Activated CD8-positive, alpha-beta T cell treated with anti-CD3 and anti-CD28 coated beads for 36 hours (primary cell): ENCODE measurements at places on chromosomes 1 and 21. TPM values are rescaled to one million over a fixed set of nuclear protein-coding genes. Genes with fewer than 3 reads are reported as not detected.

DNA sequence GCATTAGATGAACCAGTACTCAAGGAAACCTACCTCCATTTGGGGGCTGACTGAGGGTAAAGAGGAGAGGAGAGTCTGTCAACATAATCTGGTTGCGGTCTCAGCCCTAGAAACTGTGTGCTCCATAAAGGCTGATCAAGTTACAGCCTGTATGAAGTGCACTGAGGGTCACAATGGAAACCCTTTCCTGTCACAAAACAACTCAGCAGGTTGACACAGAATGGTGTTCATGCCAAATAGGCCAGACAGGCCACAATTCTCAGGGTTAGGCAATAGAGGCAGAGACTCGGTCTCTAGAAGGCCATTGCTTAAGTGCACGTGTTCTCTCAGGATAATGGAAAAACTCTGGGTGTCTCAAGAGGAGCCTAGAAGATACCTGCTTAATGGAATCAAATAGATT lies 4.1 kb upstream of the ANKRD35 start:
- no peaks in the 10 kb centered on the region for H3K36me3 ChIP-seq
- H3K4me1 ChIP-seq, result peaks cover 14% of the 10 kb centered on the region
- H3K27ac ChIP-seq, result no peak overlapping the region
- peaks cover 8% of the 10 kb centered on the region for H3K27me3 ChIP-seq

- H3K36me3 ChIP-seq, result no peaks in the 10 kb centered on the region
- no peak overlapping the region for H3K4me3 ChIP-seq
- no peak for DNase-seq
- peaks cover 56% of the 10 kb centered on the region for H3K27me3 ChIP-seq
Measured at GRCh38 chr1:228006034-228006785, 588 bp upstream of the WNT3A start.

- no peaks in the 10 kb centered on the region for H3K36me3 ChIP-seq
- H3K4me3 ChIP-seq, result no peak overlapping the region
- H3K27me3 ChIP-seq, result no peaks in the 10 kb centered on the region
- H3K4me1 ChIP-seq, result no peaks in the 10 kb centered on the region
- DNase-seq, result no peak
Measured at GRCh38 chr1:109338091-109338490, 31.3 kb upstream of the MYBPHL start.

DNA sequence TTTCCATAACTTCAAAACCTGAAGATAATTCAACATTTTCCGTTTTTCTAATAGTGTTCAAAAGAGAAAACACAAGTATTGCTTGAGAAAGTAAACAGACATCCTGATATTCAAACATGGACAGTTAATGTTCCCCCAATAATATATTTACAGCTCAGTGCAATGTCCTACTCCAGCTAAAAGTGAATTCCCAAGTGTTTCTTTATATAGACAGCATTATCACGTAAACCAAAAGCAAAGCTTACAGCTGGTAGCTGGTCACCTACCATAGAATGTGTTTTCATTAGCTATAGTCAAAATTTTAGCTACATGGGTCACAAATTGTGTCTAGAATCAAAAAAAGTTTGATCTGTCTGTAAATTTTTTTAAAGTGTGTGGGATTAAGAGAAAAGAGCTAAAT lies 34.9 kb downstream of the WLS start:
- DNase-seq, result no peak
- no peak overlapping the region for H3K4me3 ChIP-seq
- peaks cover 1% of the 10 kb centered on the region for H3K27me3 ChIP-seq
- no peaks in the 10 kb centered on the region for H3K4me1 ChIP-seq

GRCh38 chr1:229669333-229669732 lies 43.3 kb downstream of the URB2 start:
- peaks cover 26% of the 10 kb centered on the region for H3K36me3 ChIP-seq
- peaks cover 15% of the 10 kb centered on the region for H3K4me1 ChIP-seq
- H3K27me3 ChIP-seq, result no peaks in the 10 kb centered on the region
- DNase-seq, result no peak
- no peak overlapping the region for H3K27ac ChIP-seq

DNA sequence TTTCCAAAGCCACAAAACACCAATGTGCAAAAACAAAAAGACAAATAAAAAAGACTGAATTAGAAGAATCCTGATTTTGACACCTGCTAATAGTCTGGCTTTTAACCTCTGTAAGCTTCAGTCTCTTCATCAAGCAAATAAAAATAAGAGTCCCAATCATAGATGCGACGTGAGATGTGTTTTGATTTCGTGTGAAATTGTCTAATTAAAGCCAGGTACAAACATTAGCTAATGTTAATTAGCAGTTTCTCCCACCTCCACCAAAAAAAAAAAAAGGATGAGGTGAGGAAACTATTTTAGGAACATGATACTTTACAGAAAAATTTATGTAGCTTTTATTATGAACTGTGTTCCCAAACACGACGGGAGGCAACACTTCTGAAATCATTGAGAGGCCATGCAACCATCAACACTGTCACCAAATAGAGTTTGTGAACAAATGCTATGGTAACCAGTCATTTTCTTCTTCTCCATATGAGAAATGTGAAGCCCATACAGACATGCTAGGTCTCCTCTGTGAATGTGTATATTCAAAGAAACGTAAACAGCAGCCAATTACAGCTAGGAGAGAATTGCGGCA lies 6.7 kb upstream of the EVI5 start:
- DNase-seq, result no peak
- peaks cover 2% of the 10 kb centered on the region for H3K4me1 ChIP-seq
- no peak overlapping the region for H3K4me3 ChIP-seq
- peaks cover 42% of the 10 kb centered on the region for H3K27me3 ChIP-seq
- H3K36me3 ChIP-seq, result no peaks in the 10 kb centered on the region

DNA sequence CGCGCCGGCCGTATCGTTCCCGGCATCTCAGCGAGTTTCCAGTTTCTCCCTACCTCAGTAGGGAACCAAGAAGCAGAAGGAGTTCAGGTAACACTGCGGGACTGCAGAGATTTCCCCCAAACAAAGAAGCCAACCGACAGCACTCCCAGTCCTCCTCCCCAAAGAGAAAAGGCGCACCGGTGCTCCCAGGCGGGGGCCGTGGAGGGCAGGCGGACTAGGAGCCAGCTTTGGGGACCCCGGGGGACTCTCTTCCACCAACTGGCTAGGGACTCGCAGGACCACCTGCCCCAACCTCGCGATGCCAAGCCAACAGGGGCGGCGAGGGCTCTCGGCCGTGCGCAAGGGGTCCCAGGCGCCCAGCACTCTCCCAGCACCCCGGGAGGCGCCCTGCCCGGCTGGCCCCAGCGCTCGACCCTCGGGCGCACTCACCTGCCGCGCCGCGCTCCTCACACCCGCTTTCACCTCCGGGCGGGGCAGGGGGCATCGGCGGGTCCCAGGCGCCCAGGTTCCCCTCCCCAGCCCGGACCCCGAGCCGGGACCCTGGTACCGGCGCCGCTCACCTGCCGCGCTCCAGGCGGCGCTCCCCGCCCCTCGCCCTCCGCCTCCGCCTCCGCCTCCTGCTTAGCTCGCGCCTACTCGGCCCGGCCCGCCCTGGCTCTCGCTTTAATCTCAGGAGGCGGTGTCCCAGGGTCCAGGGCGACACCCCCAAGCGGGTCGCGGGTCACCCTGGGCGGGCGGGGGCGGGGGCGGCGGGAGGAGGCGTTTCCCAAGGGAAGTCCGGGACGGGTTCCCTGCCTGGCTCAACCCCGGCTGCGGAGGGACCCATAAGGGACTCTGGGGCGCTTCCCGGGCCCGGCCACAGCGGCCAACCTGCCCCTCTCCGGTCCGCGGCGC lies at the start of gene TMPRSS2:
Gene TMPRSS2 (minus strand): TSS at position 638 of the 894 bp plus-strand sequence. CDS start 10,025 bp downstream, outside the sequence.
- H3K4me1 ChIP-seq, result no peaks in the 10 kb centered on the region
- H3K36me3 ChIP-seq, result no peaks in the 10 kb centered on the region
- H3K4me3 ChIP-seq, result no peak within 1 kb of the TSS

DNA sequence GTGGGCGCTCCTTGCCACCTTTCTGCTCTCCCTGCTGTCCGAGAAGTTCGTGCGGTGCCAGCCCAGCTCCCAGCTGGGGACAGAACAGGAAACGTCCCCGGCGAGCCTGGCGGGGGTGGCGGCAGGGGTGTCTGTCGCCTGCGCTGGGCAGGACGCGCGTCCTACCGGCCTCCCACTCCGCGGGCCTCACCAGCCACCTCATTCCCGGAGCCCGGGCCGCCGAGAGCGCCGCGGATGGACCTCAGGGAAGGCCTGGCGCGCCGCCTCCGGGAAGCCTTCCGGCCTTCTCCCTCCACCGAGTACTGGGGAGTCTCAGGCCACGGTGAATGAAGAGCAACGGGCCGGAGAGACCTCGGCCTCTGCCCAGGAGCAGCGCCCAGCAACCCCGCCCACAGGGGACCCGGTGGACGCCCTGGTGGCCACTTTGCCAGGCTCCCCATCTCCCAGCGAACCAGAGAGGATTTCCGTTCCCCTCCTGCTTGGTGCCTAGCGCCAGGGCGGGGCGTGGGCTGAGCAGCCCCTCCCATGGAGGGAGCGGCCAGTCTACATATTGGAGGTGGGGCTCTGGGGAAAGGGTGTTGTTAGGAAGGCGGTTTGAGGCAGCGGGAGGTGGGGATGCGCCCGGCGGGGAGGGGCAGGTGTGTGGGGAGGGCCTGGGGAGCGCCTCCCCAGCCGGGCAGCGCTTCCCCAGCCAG lies 9.5 kb upstream of the TNFRSF14 start:
- no peaks in the 10 kb centered on the region for H3K36me3 ChIP-seq
- DNase-seq, result peak; percentile 92
- H3K27ac ChIP-seq, result peak overlapping the region; percentile 98
- H3K27me3 ChIP-seq, result no peaks in the 10 kb centered on the region
- peaks cover 27% of the 10 kb centered on the region for H3K4me1 ChIP-seq

GRCh38 chr1:67148516-67149178 lies 13.9 kb upstream of the C1orf141 start:
- peaks cover 18% of the 10 kb centered on the region for H3K27me3 ChIP-seq
- H3K27ac ChIP-seq, result peak overlapping the region; percentile 44
- no peaks in the 10 kb centered on the region for H3K36me3 ChIP-seq
- peaks cover 41% of the 10 kb centered on the region for H3K4me1 ChIP-seq

- H3K27ac ChIP-seq, result no peak overlapping the region
- no peaks in the 10 kb centered on the region for H3K27me3 ChIP-seq
- no peaks in the 10 kb centered on the region for H3K36me3 ChIP-seq
- DNase-seq, result no peak
Measured at GRCh38 chr21:28072601-28073000, 920.1 kb downstream of the LTN1 start.

The LDLRAD1 gene
- not detected for total RNA-seq

The PGLYRP4 gene
- not detected for total RNA-seq

The TTC24 gene
- total RNA-seq, result 19.8 TPM

The NCF2 gene
- 4.7 TPM for total RNA-seq

The ANGPTL1 gene
- total RNA-seq, result not detected

The CD247 gene
- 224 TPM for total RNA-seq

The LGR6 gene
- total RNA-seq, result 0.34 TPM

The TSPAN1 gene
- total RNA-seq, result not detected

The TIAM1 gene
- 34.9 TPM for total RNA-seq
